ENCODE measurements at places on chromosomes 11 and 22.

GRCh38 chr11:66629356-66629755 lies 9.1 kb upstream of the RBM4 start:
- no peak for DNase-seq

GRCh38 chr11:47152126-47152952 lies 24.3 kb downstream of the ARFGAP2 start:
- no peak for DNase-seq

DNA sequence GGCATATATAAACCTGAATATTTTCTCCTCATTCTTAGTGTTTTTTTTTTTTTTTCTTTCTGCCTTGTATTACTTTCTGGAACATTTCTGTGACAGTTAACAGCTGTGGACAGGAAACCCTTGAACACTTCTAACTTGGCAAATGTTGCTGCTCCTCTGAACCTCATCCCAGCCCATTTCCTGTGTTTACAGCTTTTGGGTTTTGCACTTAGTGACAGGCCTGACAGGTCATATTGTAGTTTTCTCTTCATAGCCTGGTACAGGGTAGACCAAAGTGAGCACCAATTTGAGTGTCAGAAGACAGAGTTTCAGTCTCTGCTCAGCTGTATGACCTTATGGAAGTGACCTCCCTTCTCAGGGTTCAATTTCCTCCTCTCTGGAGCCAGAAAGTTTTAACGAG lies 91.6 kb downstream of the STIM1 start:
- DNase-seq = peak; percentile 42

DNA sequence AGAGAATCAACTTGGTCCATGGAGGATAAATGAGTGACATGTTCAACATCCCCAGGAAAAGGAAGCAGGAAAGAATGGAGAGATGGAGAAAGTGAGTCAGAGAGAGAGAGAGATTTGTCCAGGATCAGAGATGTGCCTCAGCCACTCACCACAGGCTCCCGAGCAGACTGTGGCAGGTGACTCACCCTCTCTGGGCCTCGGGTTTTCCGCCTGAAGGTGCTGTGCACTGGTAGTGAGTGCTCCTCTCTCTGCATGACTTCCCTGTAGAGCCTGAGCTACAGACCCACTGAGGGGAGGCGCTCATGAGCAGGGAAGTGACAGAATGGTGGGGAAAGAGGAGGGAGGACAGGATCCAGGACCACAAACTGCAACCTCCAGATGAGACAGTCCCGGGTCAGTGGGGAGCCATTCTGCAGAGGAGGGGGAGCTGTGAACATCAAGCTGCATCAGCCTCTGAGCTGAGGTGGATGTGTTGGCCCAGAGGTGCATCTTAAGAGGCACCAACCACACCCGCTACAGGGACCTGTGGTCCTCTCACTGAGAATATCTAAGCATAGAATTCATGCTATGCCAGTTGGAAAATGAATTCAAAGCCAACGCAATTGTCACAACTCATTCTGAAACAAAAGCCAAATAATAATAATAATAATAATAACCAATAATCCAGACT lies 433.4 kb downstream of the BRD1 start:
- no peak for DNase-seq

- no peak for DNase-seq
Measured at GRCh38 chr11:93988455-93988854, 32.7 kb upstream of the HEPHL1 start.

DNA sequence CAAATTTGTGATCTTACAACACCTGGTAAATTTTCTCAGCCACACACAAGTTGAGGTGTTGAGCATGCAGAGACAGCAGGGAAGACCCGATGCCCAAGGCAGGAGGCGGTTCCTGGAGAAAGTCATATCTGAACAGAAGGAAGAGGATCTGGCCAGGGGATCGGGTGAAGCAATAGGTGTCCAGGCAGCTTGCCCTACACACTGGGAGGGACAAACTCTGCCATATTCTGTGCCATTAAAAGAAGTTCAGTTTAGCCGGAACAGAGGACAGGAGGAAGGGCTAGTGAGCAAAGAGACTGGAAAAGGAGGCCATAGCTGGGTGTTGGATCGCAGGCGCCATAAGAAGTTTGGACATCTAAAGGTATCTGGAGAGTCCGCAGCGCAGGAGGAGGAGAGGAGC lies 76.5 kb downstream of the TMPRSS5 start:
- no peak for DNase-seq

DNA sequence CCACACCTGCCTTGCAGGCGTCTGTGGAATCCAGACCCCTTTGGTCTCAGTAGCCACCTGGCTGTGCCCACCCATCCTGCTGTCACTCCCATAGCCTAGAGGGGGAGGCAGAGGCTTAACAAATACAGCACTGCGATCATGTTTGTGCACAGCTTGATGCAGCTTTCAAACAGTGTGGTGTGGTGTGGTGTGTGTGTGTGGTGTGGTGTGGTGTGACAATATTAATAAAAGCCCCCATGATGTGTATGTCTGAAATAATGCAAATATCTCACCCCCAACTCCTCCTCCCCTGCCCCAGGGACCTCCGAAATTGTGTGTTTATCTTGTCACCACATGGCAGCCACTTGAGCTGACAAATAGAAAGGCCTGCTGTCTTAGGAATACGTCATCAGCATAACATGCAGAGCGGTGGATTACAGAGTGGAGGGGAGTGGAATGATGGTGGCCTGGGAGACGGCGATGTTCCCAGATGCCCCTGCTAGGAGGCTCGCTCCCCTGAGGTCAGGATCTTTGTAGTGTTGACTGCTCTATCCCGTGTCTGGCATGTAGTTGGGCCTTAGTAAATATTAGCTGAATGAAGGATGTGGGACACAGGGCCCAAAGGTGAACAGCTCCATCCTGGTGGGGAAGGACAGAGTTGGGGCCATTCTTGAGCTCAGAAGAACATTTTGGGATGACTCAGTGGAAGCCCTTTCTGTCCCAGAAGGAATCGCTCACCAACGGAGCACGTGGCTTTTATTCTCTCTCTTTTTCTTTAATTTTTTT lies 2.8 kb downstream of the PDXP start:
- DNase-seq = no peak
